ENCODE measurements at places on chromosomes 11 and 22.

GRCh38 chr22:29306175-29306834, at the start of gene GAS2L1:
GAS2L1 (plus strand) TSS chr22:29306650; CDS start chr22:29308106, 1,456 bp downstream.
- peak; percentile 27 for DNase-seq

DNA sequence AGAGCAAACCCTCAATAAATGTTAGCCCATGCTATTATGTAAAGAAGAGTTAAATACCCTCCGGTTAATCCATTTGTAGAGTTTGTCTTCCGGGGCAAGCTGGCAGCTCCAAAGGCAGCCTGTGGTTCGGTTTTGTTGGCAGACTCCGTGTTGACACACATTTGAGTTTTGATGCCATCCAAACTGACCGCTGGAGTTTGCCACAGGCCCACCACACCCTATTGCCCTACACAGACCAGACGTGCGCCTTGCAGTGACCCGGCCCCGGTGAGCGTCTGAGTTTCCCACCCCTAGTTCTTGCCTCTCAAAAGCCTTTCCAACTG, 25.1 kb downstream of the ELFN2 start:
- no peak for DNase-seq

DNA sequence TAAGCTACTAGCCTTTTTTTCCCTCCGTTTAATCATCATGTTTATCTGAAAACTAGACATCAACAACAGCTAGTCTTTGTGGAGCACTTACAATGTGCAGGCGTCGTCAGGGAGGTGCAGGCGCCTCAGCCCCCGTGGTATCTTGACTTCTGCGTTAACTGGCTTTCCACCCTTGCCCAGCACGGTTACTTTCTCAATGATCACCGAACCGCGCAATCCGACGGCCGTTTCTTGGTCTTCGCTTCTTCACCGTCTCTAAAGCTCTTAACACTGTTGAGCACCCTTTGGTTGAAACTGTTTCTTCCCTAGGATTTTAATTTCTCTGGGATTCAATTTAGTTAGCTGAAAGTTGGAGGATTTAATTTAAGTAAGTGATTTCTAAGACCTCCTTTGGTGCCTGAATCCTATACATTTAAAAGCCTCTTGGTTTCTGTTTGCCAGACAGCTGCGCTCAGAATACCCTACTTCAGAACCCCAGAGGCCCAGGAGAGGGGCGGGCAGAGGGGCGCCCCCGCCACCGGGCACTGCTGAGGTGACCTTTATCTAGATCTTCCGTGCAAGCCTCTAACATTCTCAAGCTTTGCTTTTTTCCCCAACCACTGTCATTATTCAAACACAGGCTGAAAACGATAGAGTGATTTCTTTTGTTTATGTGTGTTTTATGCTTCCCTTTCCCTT, 18.0 kb upstream of the TMEM218 start:
- no peak for DNase-seq

- DNase-seq: no peak
Measured at GRCh38 chr11:31110830-31111229, 258.7 kb downstream of the DCDC1 start.

DNA sequence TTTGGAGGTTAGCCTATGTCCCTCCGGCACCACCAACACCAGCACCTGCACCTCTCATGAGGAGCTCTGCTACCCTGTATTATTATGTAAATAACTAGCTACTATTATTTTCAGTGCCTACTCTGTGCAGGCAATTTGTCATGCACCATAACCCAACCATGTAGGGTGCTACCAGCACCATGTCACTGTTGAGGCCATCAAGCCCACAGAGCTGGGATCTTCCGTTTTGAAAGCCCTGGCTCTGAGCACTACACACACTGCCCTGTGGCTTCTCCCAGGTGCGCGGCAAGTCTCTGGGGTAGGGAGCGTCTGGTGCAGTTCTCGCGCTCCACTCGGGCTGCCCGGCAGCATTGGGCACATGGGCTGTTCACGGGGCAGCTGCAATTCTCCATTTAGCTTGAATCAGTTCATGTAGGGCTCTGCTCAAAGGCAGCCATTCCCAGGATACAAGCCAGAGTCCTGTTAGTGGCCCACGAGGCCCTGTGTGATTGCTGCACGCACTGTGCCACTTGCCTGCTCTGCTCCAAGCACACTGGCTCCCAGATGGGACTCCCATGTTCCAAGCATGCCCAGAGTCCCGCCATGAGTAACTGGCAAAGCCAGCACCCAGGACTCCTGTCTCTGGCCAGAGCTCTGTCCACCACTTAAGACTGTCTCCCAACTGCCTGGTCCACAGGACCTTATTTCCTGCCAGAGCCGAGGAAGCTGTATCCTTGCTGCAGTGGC, 42.5 kb upstream of the CDON start:
- DNase-seq: no peak

Measured in activated T-cell treated with anti-CD3 and anti-CD28 coated beads for 1 hour (primary cell).